ENCODE measurements at places on chromosomes 6 and 20.

- DNase-seq, result no peak
These were observed 104.9 kb downstream of the CENPW start for GRCh38 chr6:126444659-126445273.

DNA sequence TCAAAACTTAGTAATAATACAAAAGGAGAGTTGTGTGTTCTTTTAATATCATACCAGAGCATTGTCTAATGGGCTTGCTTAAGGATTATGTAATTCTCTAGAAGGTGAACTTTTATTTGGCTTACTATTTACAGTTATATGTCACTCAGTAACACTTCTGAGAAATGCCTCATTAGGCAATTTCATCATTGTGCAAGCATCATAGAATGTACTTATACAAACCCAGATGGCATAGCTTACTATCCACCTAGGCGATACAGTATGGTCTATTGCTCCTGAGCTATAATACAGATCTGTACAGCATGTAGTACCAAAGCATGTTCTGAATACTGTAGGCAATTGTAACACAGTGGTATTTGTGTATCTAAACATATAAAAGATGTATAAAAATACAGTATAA, 340.1 kb downstream of the PHF3 start:
- DNase-seq, result no peak

DNA sequence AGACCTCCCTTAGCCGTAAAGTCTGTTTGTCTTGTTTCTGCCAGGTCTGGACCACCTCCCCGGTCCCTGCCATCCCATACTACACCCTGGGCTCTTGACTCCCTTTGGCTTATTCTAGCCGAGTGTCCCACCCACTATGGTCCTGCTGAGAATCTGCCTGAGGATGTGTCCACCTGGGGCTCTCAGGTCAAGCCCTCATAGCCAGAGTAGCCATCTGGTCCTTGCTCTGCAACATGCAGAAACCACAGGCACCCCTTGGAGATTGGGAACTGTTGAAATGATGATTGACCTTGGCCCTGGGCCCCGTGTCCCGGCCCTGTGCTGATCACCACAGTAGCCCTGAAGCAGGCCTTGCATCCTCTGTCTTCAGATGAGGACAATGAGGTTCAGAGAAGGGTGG, 44.0 kb downstream of the VSTM2L start:
- no peak for DNase-seq

GRCh38 chr20:18647777-18648176, 59.9 kb downstream of the DTD1 start:
- no peak for DNase-seq

DNA sequence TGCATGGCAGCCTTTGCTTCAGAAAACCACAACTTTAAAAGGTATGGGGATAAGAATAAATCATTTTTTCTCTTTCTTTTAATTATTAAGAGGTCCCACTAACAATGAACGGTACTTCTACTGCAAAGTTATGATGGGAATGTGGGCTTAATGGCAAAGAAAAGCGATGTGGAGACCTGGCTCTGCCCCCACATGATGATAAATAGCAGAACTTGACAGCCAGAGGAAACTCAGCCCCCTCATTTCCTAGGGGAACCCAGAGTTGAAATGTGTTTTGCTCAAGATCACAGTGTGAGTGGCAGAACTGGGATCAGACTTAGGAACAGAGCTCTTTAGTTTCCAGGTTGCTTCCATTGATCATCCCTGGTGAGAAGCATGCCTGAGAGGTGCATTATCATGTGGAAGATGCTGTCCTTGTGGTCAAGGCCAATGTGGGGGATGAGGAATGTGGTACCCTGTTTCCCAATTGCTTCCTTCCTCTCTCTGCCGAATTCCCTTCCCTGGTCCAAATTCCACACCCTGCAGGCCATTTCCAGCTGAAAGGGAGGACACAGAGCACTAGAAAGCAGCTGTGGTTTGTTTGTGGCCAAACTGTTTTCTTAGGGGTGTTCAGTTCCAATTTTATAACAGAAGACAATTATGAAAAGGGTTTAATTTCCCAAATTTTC, 66.0 kb downstream of the BACH2 start:
- DNase-seq, result no peak

DNA sequence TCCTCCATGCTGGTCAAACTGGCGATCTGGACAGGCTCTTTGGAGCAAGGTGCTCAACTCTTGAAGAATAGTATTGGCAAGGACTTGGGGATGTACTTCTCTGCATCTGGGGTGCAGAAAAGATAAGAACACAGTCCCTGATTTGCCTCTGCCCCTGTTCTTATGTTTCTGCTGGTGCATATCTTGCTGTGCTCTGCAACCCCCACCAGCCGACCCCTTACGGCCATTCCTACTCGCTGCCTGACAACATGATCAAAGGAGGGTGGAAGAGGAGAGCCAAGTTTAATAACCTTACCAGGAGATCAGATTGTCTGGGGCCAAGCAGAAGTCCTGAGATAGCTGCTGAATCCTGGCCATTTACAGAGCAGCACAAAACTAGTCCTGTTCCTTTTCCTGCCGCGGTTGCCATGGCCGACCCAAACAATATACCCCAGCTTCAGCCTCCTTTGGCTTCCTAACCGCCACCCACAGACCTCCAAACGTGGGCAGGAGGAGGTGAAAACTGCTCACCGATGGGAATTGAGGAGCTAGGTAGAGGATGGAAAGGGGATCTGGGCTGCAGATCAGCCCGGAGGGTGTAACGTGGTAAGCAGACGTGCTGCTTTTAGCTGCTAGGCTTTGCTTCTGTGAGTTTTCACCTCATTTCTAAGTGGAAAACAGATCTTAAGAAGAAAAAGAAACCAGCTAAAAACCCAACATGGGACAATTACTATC, 60.9 kb downstream of the ATXN1 start:
- no peak for DNase-seq

DNA sequence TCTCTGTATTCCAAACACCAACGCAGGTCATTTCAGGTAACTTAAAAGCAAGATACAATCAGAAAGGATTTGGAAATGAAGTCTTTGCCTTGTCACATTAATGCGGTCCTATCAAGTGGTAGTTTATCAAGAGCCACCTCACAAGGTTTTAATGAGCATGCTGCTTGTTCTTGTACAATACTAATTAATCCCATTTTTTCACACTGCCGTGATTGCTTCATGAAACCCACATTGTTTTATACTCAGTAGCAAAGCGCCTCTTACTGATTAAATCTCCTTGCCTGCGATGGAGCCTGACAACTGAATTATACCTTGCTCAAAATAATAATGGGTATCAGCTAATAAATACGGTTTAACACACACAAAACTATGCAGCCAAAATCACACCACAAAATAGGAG, 234.1 kb upstream of the TSHZ2 start:
- DNase-seq, result no peak

- DNase-seq, result no peak
These were observed 194.7 kb upstream of the RREB1 start for GRCh38 chr6:6912817-6913744.
